ENCODE measurements at places on chromosomes 7 and 10.
A peak's percentile ranks its signal among the peaks of the same experiment; 100 is the strongest.

- DNase-seq = no peak
Measured at GRCh38 chr7:28076423-28077200, 104.0 kb downstream of the JAZF1 start.

- no peak for DNase-seq
Measured at GRCh38 chr7:112366886-112367285, 83.4 kb upstream of the IFRD1 start.

GRCh38 chr7:81638198-81638597, 131.6 kb downstream of the HGF start:
- DNase-seq = no peak

GRCh38 chr7:25968205-25968993, 183.6 kb upstream of the NFE2L3 start:
- DNase-seq = no peak

GRCh38 chr10:130128922-130129321, 7.3 kb upstream of the GLRX3 start:
- DNase-seq = no peak

DNA sequence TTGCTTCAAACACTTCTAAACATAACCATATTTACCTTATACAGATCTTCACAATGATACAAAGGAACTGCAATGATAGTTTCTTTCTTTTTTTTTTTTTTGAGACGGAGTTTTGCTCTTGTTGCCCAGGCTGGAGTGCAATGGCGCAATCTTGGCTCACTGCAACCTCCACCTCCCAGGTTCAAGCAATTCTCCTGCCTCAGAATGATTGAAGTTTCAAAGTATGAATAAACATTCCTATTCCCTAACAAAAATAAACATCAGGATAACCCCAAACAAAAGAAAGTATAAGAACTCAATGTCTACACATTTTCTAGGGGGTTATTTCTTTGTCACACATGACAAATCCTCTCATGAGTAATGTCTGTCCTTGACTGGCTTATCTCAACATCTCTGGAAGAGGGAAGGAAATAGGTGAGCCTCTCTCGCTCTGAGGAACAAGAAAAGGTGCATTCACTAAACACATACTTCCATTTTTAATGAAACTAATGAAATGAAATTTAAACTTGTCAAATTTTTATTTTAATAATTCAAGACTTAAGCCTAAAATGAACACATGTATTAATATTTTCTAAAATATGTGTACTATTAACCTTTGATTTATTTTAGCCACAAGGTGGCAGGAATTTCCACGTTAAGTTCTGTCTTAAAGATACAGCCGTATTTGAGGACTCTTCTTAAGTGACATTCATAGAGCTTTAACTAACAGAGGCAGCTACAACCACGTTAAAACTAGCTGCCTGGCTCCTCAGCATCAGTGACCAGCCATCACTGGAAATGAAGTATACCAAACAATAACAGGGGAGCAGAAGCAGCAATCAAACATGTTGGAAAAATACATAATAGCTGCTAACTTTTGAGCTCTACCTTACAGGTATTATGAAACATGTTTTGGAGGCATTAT, 58.3 kb downstream of the MALSU1 start:
- no peak for DNase-seq

GRCh38 chr7:151056666-151057505, 811 bp downstream of the CDK5 start:
- peak; percentile 51 for DNase-seq

GRCh38 chr7:82091126-82091684, 321.4 kb upstream of the HGF start:
- no peak for DNase-seq

DNA sequence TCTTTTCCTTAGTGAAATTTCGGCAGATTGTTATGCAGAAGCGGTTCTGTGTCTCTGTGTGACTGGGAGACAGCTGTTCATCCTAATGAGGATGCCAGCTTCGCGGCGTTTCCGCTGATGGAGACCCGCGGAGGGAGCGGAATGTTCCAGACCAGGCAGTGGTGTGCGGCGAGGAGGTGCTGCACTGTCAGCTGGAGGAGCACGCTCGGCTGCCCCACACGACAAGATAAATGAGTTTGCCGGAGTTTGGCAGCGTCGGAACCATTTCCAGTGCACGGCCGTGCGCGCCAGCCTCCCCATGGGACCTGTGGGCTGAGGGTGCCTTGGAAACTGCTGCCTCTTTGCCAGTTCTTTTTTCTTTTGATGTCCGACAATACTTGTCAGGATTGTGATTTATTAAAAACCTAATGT, 64.6 kb downstream of the WDR37 start:
- DNase-seq = no peak

DNA sequence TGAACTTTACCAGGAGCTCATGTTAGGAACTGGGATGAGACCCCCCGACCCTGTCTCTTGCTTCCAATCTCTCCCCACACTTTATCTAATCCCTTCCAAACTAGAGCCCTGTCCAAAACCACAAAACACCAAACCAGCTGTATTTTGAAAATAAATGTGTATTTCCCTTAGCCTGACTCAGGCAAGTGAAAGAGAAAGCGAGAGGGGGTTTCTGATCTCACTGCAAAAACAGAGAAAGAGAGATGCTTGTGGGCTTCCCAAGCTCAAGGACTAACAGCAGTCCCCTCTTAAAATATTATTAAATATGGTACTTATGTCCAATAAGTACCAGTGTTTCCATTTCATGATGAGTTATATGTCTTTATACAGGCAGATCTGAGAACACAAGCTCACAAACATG, 122.0 kb downstream of the AGMO start:
- DNase-seq = no peak

- no peak for DNase-seq
Measured at GRCh38 chr7:104366390-104366789, 38.0 kb downstream of the LHFPL3 start.

DNA sequence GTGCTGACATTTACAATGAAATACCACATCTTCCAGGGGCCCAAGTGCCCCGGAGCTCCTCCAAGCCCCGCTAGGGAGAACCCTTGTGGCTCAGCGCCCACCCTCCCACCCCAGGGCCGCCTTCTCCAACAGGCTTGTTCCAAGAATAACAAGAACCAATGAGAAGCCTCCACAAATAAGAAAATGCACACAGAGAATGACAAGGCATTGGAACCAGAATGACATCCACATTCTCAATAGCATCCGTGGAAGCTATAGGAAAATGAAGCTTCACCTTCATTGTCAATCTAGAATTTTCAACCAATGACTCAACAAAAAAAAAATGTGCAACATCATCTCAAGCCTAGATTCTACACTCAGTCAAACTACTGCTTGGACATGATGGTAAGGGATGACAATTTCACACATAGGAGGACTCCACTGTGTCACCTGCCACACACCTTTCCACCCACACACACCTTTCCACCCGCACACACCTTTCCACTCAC, 50.4 kb upstream of the PPP2R2D start:
- DNase-seq = no peak

DNA sequence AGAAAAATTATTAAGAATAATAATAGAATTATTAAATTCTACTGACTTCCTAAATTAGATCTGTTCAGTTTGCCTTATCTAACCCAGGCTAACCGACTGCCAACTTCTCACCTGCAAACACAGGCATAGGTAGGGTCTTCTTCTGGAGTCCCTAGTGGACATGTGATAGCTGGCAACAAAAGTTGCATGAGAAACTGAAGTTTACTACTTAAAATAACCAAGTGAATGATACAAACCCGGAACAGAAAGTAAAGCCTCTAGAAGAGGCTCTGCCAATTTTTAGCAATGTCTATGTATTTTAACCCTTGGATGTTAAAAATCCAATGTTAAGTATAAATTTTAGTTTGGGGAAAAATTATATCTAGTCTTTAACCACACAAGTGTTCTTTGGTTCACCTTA, 37.6 kb downstream of the NDUFB2 start:
- no peak for DNase-seq

DNA sequence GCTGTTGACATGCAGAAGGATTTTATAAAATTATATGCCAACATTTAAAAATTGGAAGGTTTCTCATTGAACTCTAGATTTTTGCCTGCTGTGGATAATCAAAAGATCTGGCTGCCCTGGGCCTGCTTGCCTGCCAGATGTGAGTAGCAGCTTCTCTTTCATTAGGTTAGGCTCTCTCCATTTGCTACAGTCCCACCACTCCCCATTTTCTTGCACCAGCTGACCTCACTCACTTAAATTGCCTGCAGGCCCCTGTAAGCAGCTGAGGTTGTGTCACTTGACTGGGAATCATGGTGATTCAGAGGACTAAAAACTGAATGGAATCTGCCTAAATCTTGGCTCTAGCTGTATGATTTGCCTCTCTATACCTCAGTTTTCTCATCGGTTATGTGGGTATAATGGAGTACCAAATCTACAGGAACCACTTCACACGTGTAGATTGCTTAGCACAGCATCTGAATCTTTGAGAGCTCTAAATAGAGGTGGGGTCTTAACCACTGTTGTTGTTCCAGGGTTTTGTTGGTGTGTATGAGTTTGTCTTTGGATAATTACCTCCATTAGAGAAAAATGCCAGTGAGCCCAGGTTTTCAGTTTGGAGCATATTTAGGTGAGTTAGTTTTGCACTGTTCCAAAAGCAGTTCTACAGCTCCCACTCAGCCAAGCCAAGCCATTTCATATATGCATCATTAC, 18.6 kb upstream of the RAPGEF5 start:
- no peak for DNase-seq

DNA sequence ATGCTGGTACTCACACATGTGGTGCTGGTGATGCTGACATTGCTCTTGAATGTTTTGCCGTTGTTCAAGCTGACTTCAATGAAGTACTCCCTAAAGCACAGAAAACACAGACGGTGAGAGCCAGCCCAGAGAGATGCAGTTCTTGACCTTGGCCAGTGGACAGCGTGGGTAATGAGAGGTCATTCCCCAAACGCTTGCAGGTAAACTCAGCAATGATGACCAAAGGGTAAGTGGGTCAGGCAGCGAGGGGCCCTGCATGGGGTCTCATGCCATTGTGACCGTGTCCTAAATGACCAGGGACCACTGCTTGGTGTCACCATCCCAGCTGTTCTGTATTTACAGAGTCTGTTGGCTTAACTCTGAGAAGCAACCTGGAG, 32.8 kb upstream of the ANTXRL start:
- DNase-seq = no peak

DNA sequence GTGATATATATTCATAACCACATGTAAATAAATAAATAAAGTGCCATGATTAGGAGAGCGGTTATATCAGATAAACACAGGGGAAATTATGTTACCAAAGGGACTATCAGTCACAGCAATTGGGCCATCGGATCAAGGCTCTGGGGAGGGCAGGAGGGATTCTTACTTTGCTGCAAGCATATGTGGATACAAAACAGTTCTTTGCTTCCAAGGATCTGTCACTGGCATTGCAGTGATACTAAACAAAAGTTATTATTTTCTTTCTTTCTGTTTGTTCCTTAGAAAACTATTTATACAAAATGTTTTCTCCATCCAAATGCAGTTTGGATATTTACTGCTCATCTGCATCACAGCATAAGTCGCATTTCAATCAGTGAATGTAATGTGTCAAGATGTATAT, 188.4 kb upstream of the MGMT start:
- DNase-seq = no peak

GRCh38 chr10:69100136-69100872, 12.4 kb downstream of the SRGN start:
- DNase-seq = no peak

DNA sequence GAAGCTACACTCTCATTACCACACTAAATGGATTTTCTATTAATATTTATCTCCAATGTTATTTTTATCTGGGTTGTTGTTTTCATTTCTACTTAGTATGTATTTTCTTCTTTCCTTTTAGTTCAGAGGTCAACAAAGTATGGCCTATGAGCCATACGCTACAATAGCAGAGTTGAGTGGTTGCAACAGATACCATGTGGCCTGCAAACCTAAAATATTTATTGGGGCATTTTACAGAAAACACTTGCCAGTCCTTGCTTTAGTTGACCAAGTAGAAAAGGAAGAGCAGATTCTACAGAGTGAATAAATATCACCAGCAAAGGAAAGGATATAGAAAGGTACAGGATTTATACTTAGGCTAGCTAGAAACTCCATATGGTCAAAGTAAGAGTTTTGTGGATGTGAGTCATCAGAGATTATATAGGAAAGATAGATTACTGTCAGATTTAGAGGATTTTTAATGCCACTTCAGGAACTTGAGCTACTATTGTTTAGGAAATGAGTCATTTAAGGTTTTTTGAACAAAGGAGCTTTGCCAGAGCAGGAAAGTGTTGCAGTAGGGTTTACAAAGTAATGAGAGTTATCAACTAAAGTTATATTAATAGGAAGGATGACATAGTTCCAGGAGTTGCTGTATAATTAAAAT, 323.3 kb upstream of the KAT6B start:
- no peak for DNase-seq

GRCh38 chr7:93160410-93160809, 12.2 kb upstream of the SAMD9L start:
- no peak for DNase-seq

GRCh38 chr7:69232445-69233376, 365.6 kb upstream of the AUTS2 start:
- DNase-seq = no peak

- no peak for DNase-seq
Measured at GRCh38 chr10:4717670-4718069, 108.3 kb upstream of the AKR1E2 start.

DNA sequence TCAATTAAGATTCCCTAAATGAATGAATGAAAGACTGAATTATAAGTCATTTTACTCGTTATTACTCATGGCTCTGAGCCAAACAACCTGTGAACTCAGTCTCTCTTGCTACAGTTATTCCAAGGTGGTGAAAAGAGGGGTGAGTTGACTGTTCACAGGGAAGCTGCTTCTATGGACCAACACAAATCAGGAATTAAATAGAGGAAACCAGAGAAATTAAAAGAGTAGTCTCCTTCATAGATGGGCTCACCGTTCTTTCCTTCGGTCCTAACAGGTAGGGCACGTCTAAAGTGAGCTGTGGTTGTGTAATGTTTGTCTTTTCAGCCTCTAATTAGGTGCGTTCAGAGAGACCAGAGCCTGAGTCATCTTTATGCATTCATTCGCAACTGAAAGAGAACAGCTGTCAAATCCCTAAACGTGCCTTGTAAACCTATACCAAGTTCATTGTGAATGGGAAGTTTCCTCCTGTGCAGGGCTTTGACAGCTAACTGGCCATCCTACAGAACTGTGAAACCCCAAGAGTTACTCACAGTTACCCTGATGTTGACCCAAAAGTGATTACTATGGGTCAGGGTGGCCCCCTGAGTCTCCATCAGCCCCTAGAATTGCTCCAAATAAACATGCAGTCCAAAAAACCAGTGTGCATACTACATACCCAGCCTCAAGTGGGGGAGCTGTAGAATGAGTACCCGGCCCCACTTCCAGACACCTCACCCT, 18.2 kb upstream of the C10orf53 start:
- no peak for DNase-seq

GRCh38 chr7:47227762-47228177, 354.1 kb downstream of the TNS3 start:
- DNase-seq = no peak

GRCh38 chr10:17217631-17218232, 10.3 kb upstream of the VIM start:
- DNase-seq = no peak

DNA sequence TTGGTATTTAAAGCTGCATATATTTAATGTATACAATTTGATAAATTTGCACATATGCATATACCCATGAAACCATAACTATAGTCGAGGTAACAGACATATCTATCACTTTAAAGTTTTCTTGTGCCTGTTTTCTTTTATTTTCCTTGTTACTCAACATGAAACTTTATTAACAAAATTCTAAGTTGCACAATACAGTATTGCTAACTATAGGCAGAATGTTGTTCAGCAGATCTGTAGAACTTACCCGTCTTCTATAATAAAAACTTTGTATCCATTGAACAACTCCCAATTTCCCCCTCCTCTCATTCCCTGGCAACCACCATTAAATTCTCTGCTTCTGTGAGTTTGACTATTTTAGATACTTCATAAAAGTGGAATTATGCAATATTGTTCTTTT, 404.6 kb upstream of the KCND2 start:
- DNase-seq = no peak

Data from dorsolateral prefrontal cortex (tissue), 122 donors.